Skin of body (tissue), 3 donors: ENCODE measurements at places on chromosomes 11 and 22. TPM values are rescaled to one million over a fixed set of nuclear protein-coding genes. Genes with fewer than 3 reads are reported as not detected.

DNA sequence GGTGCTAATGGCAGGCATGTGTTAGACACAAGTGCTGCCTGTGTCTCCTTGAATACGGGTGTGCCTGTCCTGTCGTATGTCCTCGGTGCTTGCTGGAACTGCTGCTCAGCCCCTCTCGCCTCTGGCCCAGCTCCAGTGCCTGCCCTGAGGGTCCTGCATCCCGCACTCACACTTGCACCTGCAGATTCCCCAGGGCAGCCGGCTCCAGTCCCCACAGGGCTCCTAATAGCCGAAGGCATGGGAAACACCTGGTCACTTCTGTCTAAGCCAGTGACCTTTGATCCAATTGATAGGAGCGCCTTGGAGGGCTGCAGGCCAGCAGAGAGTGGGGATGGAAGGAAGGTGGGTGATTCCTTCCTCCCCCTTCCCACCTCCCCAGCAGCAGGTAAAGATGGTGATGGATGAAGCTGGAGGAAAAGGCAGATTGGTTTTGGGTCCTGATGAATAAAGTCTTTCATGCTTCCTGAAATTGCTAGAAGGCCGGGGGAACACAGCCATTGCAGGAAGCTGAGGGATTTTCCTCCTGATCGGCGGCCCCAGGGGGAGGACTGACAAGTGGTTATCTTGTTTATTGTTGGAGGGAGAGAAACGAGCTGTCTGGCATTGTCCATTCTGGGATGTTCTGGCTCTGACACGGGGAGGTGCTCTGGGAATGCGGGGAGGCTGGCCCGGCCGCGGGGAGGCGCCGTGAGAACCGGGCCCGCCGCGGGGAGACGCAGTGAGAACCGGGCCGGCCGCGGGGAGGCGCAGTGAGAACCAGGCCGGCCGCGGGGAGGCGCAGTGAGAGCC lies 110.9 kb upstream of the B3GAT1 start:
- DNase-seq = no peak

- DNase-seq = no peak
Measured at GRCh38 chr22:36563898-36564297, 34.9 kb upstream of the EIF3D start.

GRCh38 chr11:57312511-57313021 lies 12.2 kb downstream of the TNKS1BP1 start:
- no peak for DNase-seq

The POTEH gene
- not detected for total RNA-seq

- no peak for DNase-seq
Measured at GRCh38 chr11:27464289-27464696, 8.3 kb downstream of the LGR4 start.

The BDNF gene
- 2.9 TPM for total RNA-seq

DNA sequence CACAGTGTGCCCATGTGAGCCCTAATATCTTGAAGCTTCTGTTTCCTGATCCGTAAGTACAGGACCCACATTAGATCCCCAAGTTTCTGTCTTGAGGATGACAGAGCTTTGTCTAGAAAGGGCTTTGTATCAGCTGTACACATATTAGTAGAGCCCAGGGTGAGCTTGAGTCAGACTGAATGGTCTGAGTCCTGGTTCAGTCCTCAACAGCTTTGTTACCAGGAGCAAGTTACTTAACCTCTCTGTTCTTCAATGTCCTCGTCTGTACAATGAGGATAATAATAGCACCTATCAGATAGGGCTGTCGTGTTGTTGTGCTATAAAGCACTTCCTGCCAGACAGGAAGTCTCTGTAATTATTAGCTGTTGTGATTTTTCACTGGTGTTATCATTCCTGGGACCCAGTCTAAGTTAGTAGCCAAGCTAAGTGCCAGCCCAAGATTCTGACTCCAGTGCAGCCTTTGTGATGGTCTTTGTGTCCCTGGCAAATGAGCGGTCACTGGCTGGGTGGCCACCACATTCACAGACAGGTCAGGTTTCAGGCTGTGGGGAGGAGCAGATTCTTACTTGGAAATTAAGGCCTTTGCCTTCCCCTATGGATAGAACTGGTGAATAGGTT lies 6.8 kb downstream of the TOM1 start:
- DNase-seq = no peak

The LRRN4CL gene
- 12.7 TPM for total RNA-seq

The CBX6 gene
- 18.0 TPM for total RNA-seq

DNA sequence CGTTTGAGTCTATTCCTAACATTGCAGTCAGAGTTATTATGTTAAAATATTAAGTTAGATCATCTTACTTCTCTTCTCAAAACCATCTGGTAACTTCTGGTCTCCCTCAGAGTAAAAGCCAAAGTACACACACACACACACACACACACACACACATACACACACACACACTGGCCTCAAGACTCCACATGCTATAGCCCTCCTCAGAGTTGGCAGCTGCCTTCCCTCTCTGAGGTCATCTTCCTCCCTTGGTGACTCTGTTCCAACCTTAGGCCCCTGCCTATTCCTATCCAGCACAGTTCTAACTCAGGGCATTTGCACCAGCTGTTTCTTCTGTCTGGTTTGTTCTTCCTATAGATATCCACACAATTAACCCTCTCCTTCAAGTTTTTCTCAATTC lies 272.0 kb upstream of the SESN3 start:
- DNase-seq = no peak
